Islet precursor cell (in vitro differentiated cells): ENCODE measurements at places on chromosomes 3 and 15.
A peak's percentile ranks its signal among the peaks of the same experiment; 100 is the strongest.

- DNase-seq, result no peak
Observed at GRCh38 chr3:167886690-167887089, 151.2 kb downstream of the SERPINI1 start.

DNA sequence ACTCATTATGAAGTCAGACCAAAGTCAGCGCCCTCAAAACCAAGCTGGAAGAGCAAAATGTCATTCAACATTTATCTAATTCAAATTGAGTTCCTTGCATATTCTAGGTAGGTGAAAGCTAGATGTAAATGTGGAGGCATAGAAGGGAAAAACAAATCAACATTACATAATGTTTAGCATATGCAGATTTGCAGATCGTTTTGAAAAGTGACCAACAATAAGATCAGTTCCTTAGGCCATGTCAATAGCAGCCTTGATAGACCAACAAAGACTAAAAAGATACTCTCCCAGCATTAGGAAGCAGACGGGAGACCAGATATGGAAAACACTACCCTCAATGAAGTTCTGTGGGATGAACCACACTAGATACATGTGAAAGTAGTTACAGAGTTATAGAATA, 83.0 kb downstream of the PLD1 start:
- no peak for DNase-seq

DNA sequence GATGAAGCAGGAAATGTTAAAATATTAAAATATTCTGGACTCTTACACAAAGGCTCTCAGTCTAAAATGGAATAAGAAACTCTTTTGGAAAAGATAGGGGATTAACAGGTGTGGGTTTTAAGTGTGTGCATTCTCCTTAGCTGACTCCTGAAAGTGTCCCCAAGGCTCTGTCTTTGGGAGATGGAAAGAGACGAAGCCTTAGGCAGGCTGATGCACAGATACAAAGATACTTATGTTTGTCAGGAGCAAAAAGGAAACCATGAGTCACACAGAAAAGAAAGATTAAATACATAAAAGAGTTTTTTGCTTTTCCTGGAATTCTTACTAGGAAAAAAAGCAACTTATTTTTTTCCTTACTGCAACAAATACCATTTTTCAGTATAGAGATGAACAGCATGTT, 23.8 kb upstream of the ABI3BP start:
- no peak for DNase-seq

- DNase-seq, result peak; percentile 60
Observed at GRCh38 chr3:168467115-168467714, 371.5 kb upstream of the GOLIM4 start.

DNA sequence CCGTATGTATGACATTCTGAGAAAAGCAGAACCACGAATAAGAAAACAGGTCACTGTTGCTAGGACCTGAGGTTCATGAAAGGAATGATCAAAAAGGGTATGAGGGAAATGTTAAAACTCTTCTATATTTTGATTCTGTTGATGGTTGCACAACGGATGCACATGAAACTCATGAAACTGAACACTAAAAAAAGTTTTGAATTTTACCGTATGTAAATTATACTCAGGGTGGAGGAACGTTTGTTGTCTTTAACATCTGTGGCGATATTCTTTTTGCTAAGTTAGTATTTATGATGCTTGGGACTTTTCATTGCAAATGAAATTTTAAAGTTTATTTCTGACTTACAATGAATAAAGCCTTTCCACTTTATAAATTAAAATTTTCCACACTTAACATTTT, 55.4 kb downstream of the STAG1 start:
- no peak for DNase-seq

DNA sequence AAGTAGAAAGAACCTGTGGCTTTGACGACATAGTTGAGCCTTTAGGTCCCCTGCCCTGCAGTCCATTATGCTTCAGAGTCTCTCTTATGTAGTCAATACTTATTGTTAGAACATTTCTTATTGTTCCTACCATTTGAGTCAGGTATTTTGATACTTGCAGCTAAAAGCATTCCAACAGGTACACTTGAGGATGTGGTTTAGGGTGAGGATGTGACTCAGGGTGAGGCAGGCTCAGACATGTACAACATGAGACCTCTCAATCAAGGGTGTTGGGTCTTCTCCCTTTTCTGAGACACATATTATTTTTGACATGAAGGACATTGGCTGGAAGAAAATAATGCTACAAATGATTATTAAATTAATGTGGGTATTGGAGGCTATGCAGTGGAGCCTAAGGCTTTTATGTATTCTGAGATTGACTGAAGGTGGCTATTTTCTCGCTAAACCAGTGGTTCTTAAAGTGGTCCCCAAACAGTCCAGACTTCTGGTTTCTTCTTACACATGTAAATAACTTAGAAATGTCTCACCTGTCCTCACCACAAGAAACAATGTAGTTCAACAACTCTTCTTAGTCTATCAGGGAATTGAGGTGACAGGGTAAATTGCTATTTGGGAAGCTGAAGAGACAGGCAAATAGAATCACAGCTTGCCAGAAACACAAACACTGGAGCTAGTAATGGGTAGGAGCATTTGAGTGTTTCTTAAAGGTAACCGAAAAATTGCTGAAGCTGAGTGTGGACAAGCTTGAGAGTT, 135.5 kb upstream of the ZPLD1 start:
- peak; percentile 80 for DNase-seq

DNA sequence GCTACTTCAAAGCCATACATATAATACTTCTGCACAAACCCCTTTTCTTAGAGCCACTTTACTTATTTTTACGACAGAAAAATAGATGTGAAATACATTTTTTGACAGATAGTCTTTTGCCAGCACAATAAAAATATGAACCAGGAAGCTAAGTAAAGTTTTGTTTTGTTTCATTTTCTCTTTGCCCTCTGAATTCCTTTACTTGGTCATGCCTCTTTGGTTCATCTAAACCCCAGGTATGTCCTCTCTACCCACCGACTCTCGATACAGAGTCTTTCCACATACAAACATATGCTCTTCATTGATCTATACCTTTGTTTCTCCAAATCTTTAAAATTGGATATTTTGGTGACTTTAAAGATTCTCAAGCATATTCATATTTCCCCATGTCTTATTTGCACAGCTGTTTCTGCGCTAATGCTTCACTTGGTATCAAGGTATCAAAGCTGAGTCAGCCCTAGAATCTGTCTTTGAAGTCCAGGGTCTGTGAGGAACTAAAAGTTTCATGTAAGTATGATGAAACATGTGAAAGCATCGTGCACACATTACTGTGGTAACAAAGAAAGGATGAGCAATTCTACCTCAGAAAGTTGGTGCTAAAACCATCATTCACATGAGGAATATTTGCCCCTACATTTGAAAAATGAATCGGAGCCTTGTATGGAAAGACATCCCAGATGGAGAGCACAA, 845.4 kb downstream of the NAALADL2 start:
- DNase-seq, result no peak

DNA sequence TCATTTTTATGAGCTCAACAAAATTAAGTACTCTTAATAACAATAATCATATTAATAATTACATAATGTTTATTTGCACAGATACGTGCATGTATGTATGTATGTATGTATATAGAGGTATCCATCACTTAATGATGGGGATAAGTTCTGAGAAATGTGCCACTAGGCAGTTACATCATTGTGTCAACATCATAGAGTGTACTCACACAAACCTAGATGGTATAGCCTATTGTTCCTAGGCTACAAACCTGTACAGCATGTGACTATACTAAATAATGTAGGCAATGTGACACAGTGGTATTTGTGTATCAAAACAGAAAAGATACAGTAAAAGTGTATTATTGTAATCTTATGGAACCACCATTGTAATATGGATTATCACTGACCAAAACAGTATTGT, 874.7 kb upstream of the GBE1 start:
- no peak for DNase-seq

GRCh38 chr3:139677388-139678155, at the start of gene NMNAT3:
Gene NMNAT3, minus strand, starts transcription at chr3:139677972. Its CDS starts 50,248 bp downstream, at chr3:139627724.
- DNase-seq, result peak; percentile 91

- DNase-seq, result no peak
Observed at GRCh38 chr3:193812791-193813500, 219.9 kb downstream of the OPA1 start.

- DNase-seq, result no peak
Observed at GRCh38 chr3:130929804-130930203, 35.9 kb downstream of the ATP2C1 start.

DNA sequence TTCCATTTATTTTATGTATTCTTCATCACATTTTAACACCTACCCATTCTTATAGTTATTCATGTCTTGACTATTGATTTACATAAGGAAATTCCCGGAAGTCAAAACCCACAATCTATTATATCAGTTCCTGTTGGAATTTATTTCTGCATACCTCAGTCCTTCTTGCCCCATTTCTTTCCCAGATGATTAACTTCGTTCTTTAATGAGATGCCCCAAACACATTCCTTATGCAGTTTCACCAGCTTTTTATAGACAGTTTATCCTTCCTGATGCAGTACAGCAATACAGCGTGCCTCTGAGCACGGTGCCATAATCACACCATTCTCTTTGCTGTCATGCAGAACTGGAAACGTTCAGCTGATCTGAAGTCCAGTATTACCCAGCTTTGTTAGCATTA, 175.8 kb upstream of the NANOGP8 start:
- no peak for DNase-seq

DNA sequence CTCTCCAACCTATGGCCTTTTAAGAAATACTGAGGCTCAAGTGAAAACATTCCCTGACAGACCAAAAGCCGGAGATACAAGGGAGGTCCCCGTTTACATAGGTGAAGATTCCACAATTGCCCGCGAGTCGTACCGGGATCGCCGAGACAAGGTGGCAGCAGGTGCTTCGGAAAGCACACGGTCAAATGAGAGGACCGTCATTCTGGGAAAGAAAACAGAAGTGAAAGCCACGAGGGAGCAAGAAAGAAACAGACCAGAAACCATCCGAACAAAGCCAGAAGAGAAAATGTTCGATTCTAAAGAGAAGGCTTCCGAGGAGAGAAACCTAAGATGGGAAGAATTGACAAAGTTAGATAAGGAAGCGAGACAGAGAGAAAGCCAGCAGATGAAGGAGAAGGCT, 24.8 kb downstream of the SYNM start:
- peak; percentile 12 for DNase-seq

DNA sequence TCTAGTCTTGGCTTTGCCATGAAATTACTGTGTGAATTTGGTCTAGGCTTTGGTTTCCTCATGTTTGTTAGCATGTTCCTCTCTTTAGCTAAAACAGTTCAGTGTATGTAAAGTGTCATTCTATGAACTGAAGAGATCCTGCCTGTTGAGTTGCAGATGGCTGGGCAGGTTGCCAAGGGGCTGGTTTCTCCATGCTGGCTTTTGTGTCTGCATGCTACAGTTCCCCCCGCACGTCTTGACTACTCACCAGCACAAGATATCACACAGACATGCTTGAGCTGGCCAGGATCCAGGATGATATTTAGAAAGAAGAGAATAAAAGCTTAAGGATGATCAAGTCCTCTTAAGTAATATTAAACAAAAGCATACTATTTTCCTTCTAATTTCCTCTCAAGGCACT, 90.2 kb downstream of the CERS3 start:
- DNase-seq, result no peak

DNA sequence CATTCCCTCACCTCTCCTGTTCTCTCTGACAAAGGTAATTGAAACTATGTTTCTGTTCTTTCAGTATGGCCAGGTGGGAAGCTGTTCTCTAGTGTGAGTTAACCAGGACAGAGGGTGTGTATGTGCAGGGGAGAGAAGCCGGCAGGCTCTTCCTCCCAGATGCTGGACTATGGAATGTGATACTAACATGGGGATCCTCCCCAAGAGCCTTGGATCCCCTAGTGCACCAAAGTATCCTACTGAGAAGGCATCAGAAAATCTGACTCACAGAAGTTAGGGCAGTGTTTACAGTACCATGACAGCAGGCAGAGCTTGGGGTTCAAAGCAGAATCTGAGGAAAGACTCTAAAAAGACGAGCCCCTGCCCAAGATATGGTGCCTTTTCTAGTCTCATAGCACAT, 123.1 kb downstream of the APBA2 start:
- DNase-seq, result no peak

DNA sequence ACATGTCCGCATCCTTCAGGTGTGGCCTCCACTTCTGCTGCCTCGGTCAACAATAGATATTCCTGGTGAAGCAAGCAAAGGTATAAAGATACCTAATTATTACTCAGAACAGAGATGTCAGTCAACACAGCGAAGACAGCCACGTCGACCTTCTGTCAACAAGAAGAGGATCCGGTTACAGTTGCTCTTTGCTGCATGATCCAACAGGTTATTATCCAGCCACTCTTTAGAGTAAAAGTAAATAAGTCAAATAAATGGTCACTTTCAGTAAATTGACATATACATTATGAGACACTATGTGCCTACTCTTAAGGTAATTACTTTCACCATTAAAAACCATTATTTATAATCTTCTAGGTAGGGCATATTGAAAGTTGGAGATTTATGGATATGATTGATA, 356.8 kb upstream of the ATP11B start:
- no peak for DNase-seq

DNA sequence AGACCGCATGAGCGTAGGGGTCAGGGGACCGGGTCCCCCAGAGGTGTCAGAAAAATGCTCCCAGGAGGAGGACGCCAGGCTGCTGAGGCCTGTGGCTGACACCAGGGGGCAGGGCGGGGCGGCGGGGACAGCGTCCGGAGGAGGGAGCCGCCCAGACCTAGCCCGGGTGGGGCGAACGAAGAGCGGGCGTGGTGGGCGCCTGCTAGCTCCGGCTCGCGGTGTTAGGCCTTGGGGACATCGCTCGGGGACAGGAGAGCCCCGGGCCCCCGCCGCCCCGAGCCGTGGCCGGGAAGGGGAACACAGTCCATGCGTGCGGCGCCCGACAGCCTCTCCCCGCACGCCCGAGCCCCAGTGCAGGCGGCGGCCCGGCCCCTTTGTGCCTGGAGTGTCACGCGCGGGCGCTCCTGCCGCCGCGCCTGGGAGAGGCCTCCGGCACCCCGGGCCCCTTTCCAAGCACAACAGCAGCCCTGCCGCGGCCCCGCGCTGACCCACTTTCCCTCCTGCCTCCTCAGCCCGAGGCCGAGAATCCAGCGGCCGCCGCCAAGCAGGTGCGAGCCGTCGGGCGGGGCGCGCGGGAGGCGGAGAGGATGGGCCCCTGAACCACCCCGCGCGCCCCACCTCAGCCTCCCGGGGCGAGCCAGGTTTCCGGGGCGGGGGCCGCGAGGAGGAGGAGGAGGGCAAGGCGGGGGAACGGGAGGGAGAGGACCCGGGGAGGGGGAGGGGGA, 111.0 kb upstream of the KLF13 start:
- peak; percentile 81 for DNase-seq

GRCh38 chr3:73107676-73108187, 46.3 kb downstream of the EBLN2 start:
- DNase-seq, result no peak

DNA sequence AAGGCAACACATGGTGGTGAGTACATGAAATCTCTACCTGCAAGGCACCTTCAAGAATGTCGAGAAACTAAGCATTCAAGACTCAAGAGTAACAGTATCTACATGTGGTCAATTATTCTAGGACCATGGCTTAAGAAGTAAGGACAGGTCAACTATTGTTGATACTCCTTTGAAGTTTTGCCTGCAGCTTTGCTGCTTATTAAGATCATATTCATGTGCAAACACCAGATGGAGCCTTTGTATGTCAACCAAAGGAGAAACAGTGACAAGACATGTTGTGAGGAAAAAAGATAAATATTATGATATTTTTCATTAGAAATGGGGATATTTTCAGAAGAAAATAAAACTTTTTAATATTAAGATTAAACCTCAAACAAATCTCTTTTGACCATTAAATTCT, 52.3 kb upstream of the FGF7 start:
- DNase-seq, result no peak
